ENCODE measurements at places on chromosomes 1 and 21. TPM values are rescaled to one million over a fixed set of nuclear protein-coding genes. Genes with fewer than 3 reads are reported as not detected.

DNA sequence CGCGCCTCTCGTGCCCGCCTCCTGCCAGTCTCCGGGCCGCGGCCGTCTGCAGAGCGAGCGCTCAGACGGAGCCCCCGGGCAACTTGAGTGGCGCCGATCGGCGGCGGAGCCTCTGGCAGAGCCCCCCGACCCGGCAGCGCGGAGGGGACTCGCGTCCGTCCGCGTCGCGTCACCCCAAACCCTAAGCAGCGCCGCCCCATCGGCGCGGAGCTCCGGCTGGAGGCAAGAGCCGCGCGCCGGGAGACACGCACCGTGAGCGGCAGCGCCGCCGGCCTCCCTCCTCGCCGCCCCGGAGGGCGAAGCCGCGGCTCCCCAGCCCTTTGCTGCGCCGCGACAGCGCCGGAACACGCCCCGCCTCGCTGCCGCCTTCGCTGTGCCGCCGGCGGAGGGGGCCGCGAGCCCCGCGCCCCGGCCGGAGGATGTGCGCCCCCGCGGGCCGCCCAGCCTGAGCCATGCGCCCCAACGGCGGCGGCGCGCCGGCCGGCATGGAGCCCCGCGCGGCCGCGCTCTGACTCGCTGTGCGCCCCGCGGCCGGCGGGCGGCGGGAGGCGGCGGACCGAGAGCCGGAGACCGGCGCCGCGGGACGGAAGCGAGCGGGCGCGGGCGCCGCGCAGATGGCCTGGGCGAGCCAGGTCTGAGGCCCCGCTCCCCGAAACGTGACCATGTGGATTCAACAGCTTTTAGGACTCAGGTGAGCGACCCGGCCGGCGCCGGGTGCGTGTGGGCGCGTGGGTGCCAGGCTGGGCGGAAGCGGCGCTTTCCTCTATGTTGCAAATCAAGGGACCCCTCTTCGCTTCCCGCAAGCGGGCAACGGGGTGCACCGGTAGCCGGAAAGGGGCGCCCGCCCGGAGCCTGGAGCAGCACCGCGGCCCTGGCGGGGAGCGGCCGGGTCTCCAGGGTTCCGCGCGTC is 610 bp downstream of the AJAP1 start:
- no peak for DNase-seq

- DNase-seq, result no peak
Observed at GRCh38 chr1:216598448-216598847, 124.8 kb downstream of the ESRRG start.

The RHBG gene
- total RNA-seq, result not detected

The ZBTB8B gene
- not detected for total RNA-seq

DNA sequence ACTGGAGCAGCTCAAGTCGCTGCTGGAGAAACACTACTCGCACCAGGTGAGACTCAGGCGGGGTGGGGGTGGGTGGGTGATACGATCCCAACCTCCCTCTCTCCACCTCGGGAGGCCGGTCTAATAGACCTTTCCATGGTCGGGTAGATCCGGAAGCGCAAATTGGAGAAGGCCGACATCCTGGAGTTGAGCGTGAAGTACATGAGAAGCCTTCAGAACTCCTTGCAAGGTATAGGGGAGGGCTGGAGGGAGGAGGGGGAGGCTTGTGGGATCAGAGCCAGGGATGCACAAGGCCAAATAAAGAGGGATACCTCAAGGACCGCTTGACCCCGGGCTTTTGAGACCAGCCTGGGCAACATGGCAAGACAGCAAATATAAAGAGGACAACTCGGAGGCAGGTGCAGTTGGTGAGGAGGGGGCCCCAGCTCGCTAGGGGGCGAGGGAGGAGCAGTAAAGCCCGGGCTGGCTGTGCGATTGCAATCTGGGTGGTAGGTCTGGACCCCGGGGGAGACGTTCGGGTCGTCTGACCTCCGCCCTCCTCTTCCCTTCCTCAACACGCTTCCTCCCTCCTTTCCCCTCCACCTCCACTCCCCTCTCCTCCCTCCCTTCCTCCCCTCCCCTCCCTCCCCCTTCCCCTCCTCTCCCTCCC is 546 bp downstream of the HES3 start:
- no peak for DNase-seq

- no peak for DNase-seq
Observed at GRCh38 chr1:1290238-1290731, 10.0 kb downstream of the SCNN1D start.

DNA sequence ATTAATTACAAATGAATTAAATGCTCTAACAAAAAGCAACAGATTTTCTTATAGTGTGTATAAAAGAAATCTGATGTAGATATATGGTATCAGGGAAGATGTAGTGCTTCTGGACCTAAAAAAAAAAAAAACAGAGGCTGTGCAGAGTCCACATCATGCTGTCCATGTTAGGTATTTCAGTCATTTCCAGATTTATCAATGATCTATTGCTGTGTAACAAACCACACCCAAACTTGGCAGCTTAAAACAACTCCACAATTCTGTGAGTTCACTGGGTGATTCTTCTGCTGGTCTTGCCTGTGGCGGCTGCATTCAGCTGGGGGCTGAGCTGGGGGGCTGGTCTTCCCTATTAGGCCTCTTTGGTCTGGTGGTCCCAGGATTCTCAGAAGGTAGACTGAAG is 52.3 kb upstream of the C1orf146 start:
- no peak for DNase-seq

DNA sequence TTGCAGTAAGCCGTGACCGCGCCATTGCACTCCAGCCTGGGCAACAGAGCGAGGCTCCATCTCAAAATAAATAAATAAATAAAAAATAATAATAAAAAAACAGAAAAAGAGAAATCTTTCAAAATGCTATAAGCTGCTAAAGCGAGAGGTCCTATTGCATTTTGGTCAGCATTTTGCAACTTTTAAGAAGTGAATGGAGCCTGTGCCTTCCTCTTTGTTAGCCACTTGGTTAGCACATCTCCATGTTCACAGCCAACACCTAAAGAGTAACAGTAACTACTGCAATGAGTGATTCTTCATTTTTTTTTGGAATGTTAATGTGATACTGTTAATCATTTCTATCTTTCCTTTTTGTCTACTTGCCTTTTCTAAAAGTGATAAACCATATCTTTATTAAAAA is 80.6 kb downstream of the ERG start:
- DNase-seq, result no peak

DNA sequence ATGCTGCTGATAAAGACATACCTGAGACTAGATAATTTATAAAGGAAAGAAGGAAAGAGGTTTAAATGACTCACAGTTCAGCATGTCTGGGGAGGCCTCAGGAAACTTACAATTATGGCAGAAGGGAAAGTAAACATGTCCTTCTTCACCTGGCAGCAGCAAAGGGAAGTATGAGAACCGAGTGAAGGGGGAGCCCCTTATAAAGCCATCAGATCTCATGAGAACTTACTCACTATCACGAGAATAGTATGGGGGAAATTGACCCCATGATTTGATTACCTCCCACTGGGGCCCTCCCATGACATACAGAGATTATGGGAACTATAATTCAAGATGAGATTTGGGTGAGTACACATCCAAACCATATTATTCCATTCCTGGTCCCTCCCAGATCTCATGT is 154.4 kb downstream of the FASLG start:
- DNase-seq, result no peak

DNA sequence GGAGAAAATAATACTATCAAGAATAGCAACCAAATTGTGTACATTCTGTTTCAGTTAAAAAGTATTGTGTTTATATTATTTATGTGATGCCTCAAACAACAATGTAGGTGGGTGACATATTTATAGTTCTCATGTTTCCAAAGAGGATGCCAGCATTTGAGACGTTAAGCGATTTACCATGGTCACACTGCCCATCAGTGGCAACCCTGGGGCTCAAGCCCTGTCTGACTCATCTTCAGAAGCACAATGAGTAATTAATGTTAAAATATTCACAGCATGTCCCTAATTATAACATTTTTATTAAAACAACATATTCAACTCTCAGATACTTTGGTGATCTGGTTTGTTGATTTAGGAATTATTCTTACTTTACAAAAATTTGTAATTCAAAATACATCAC is 409.4 kb downstream of the BRINP3 start:
- no peak for DNase-seq

The CLCNKA gene
- not detected for total RNA-seq

DNA sequence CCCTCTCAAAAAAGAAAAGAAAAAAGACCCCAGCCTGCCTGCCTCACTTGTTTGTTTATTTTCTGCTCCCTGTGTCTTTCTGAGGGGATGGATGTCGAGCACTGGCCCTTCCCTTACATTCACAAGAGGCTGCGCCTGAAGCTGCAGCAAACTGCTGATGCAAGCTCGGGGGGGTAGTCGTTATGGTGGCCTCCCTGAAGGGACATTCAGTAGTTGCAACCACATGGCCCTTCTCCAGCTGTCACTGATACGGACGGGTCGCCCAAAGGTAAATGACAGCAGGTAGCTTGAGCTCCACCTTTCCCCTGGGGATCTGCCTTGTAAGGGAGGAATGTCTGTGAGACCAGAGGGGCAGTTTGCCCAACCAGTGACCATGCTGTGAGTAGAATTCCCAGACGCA is 17.7 kb downstream of the PLEKHM2 start:
- no peak for DNase-seq

DNA sequence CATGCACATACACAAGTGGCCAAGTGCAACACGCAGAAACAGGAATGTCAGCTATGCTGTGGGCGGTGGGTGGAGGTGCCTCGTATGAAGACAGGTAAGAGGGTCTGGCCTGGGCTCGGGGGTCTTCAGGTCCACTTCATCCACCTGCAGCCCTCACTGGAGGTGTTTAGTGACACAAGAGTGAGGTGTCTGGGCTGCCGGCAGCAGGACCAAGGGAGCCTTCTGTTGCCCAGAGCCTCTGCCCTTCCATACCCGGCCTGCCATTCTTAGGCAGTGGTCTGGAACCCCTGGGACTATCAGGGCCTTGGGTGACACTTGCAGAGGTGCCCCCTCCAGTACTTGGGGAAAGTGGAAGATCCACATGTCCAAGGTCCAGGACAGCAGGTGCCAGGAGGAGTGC is 21.7 kb upstream of the ACTRT2 start:
- no peak for DNase-seq

DNA sequence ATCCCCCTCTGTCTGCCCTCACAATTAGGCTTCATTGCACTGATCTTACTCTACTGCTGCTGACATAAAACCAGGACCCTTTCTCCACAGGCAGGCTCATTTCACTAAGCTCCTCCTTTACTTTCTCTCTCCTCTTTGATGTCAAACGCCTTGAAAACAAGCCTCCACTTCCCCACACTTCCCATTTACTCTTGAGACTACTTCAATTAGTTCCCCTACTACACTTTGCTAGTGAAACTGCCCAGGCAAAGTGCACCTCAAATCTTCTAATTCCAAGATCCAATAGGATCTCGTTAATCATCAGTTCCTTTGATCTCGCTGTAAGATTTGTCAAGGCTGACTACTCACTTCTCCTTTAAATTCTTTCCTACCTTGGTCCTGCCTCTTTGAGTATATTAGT is 5.9 kb upstream of the CDC20 start:
- no peak for DNase-seq

The PRELP gene
- under 0.01 TPM for total RNA-seq

The KLHDC9 gene
- 1.9 TPM for total RNA-seq

GRCh38 chr1:95321531-95321930 is 87.5 kb downstream of the RWDD3 start:
- no peak for DNase-seq

- DNase-seq, result peak; percentile 83
Observed at GRCh38 chr1:41862384-41863221, 56.1 kb downstream of the HIVEP3 start.

DNA sequence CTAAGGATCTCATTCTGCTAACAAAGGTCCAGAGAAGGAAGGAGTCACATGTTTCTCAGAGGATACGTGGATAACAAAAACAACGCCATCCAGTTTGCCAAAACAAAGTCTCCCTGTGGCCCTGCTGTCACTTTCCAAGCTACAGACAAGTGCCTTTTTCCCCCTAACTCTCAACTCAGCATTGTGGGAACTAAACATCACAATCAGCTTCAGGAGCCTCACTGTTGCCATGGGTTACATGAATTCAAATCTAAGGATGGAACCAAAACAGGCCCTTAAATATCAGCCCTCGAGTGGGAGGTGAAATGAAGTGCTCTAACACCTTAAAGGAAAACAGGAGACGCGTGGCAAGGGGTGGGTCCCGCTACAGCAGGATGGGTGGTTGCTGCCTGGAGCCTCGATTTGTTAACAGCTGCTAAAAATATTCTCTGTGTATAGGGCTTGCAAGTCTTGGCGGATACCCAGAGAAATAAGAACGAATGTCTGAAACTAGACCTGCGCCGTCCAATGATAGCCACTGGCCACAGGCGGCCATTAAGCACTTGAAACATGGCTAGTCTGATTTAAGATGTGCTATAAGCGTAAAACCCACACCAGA is 66.4 kb upstream of the SOD1 start:
- DNase-seq, result no peak

The WNT9A gene
- 0.32 TPM for total RNA-seq

DNA sequence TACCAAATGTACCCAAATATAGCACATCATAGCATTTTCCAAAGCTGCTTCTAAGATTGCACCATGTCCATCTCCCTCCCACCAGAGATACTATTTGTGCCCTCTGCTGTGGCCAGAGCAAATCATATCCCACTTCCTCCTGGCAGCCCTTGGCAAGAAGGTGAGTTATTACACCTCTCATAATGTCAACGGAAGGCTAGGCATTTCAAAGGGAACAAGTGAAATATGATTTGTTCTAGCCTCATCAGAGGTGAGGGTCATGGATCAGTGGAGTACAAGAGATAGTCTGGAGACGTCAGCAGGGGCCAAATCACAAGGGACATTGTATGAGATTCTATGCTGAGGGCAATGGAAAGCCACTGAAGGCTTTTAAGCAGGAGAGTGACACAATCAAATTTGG is 90.2 kb upstream of the BCAR3 start:
- no peak for DNase-seq

DNA sequence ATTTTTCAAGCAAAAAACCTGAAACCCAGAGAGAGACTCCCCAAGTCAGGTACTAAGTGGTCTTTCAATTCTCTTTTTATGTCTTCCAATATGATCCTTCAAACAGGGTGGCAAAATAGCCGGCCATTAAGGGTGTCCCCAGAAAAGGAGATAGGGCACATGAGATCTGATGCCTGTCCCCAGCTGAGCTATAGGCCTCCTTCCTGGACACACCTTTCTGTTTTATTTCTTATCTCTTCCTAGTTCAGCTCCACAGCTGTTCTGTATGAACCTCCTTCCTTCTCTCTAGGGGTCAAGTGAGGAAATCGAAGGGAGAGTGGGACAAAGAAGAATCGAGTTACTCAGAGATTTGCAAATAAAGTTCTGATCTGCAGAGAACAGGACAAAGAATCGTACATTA is 112.4 kb upstream of the ATP1A1 start:
- DNase-seq, result no peak

- no peak for DNase-seq
Observed at GRCh38 chr1:94936861-94937620, 10.1 kb upstream of the CNN3 start.

The ZNF593 gene
- 20.3 TPM for total RNA-seq
